ENCODE measurements at places on chromosomes 6 and 20. TPM values are rescaled to one million over a fixed set of nuclear protein-coding genes. Genes with fewer than 3 reads are reported as not detected.

The COL21A1 gene
- not detected for polyA plus RNA-seq

The RRBP1 gene
- polyA plus RNA-seq = 5.2 TPM

The CD93 gene
- polyA plus RNA-seq = not detected

The HMGCLL1 gene
- polyA plus RNA-seq = 54.2 TPM

The HBS1L gene
- 103 TPM for polyA plus RNA-seq

The KHDC1L gene
- polyA plus RNA-seq = not detected

The GTSF1L gene
- polyA plus RNA-seq = not detected

The ZC2HC1B gene
- 0.34 TPM for polyA plus RNA-seq

The SIRPD gene
- polyA plus RNA-seq = not detected

The CALHM6 gene
- polyA plus RNA-seq = 12.0 TPM

The SLC22A16 gene
- polyA plus RNA-seq = not detected

The FAM184A gene
- polyA plus RNA-seq = 41.9 TPM

The NOX3 gene
- 0.11 TPM for polyA plus RNA-seq

The CYP24A1 gene
- not detected for polyA plus RNA-seq

The HSD17B8 gene
- 10.3 TPM for polyA plus RNA-seq

The CNKSR3 gene
- polyA plus RNA-seq = 1.5 TPM

The EFCAB8 gene
- polyA plus RNA-seq = not detected

The GPR6 gene
- 7.3 TPM for polyA plus RNA-seq

The CENPQ gene
- 5.3 TPM for polyA plus RNA-seq

The KCNK15 gene
- not detected for polyA plus RNA-seq

The DHX16 gene
- polyA plus RNA-seq = 31.9 TPM

The TM9SF4 gene
- 17.8 TPM for polyA plus RNA-seq

The RIPPLY2 gene
- 5.0 TPM for polyA plus RNA-seq

The HNF4A gene
- polyA plus RNA-seq = not detected

The CAP2 gene
- polyA plus RNA-seq = 11.8 TPM

The TTBK1 gene
- 4.2 TPM for polyA plus RNA-seq

The ADGRB3 gene
- polyA plus RNA-seq = 66.5 TPM

The POM121L2 gene
- not detected for polyA plus RNA-seq

The DEFB132 gene
- polyA plus RNA-seq = not detected

The GCNT2 gene
- polyA plus RNA-seq = 16.3 TPM
